ENCODE measurements at places on chromosomes 2 and 18.
A peak's percentile ranks its signal among the peaks of the same experiment; 100 is the strongest.

- H3K4me3 ChIP-seq, result no peak overlapping the region
- H3K27ac ChIP-seq, result no peak overlapping the region
- H3K36me3 ChIP-seq, result no peaks in the 10 kb centered on the region
- DNase-seq, result no peak
These were observed 47.6 kb downstream of the GPD2 start for GRCh38 chr2:156483741-156484173.

DNA sequence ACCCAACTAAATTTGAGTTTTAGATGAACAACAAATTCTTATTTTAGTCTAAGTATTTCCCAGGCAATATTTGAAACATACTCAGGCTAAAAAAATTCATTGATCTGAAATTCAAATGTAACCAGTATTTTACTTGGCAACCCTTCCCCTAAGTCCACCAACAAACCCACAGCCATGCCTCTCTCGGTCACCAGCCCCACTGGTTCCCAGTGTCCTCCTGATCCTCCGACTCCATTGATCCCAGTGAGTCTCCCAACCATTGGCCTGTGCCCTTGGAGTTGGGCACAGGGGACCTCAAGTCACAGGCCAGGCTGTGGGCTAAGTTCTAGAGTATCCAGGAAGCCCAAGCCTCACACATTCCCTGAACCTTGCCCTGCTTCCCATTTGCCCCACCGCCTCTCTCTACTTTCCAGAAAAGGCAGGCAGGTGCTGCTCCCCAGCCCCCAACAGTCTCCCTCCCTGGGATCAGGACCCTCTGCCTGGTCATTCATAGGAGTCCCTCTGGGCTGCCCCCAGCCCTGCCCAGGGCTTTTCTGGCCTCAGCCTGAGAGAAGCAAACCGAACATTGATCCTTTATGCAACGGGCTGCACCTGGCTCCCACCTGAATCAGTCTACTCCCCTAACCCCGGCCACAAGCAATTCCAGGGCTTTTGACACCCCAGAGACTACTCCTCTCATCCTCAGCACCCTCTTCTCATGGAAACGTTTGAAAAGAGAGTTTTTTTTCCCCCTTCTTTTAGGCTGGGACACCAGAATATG, 81.3 kb downstream of the HS1BP3 start:
- H3K27ac ChIP-seq, result peak overlapping the region; percentile 75
- H3K4me3 ChIP-seq, result no peak overlapping the region
- H3K36me3 ChIP-seq, result no peaks in the 10 kb centered on the region

DNA sequence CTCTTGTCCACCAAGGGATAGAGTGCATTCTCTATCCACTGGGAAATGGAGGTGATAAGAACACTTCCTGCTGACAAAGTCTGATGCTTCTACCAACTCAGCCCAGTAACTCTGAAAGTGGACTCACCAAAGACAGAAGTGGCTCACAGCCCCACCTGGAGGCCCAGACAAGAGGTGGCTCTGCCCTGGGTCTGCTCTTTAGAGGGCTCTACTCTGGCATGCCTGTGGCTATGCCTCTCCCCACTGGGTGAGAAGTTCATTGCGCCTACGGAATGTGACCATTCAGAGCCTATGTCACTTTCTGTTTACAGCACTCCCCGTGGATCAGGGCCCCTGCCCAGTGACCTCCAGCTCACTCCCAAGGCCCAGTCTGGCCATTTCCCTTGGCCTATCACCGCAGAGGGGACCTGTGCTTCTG, 13.5 kb upstream of the XDH start:
- H3K27me3 ChIP-seq, result no peaks in the 10 kb centered on the region
- no peak overlapping the region for H3K4me3 ChIP-seq
- DNase-seq, result no peak
- H3K27ac ChIP-seq, result no peak overlapping the region
- no peaks in the 10 kb centered on the region for H3K36me3 ChIP-seq

- H3K36me3 ChIP-seq, result no peaks in the 10 kb centered on the region
- H3K27ac ChIP-seq, result no peak overlapping the region
- no peak overlapping the region for H3K4me3 ChIP-seq
- H3K27me3 ChIP-seq, result no peaks in the 10 kb centered on the region
These were observed 1055.5 kb upstream of the KLHL29 start for GRCh38 chr2:22329211-22330154.
